Gastroesophageal sphincter (tissue), 4 donors: ENCODE measurements at places on chromosomes 1 and 21. TPM values are rescaled to one million over a fixed set of nuclear protein-coding genes. Genes with fewer than 3 reads are reported as not detected.

Gene TMEM81
- 1.6 TPM for total RNA-seq

Gene ANGPTL7
- 13.3 TPM for total RNA-seq

Gene FBXO44
- total RNA-seq = 14.8 TPM

Gene HSPB7
- 300 TPM for total RNA-seq

Gene SDCCAG8
- total RNA-seq = 46.4 TPM

Gene COP1
- 37.7 TPM for total RNA-seq

Gene SGIP1
- total RNA-seq = 6.5 TPM

Gene NBPF20
- 9.5 TPM for total RNA-seq

Gene PADI2
- total RNA-seq = 0.62 TPM

Gene EXTL2
- 13.2 TPM for total RNA-seq

Gene ZNF362
- total RNA-seq = 14.6 TPM

Gene TNFRSF18
- total RNA-seq = not detected
